AG04450 (cell line): ENCODE measurements at places on chromosomes 3 and 15. TPM values are rescaled to one million over a fixed set of nuclear protein-coding genes. Genes with fewer than 3 reads are reported as not detected.

DNA sequence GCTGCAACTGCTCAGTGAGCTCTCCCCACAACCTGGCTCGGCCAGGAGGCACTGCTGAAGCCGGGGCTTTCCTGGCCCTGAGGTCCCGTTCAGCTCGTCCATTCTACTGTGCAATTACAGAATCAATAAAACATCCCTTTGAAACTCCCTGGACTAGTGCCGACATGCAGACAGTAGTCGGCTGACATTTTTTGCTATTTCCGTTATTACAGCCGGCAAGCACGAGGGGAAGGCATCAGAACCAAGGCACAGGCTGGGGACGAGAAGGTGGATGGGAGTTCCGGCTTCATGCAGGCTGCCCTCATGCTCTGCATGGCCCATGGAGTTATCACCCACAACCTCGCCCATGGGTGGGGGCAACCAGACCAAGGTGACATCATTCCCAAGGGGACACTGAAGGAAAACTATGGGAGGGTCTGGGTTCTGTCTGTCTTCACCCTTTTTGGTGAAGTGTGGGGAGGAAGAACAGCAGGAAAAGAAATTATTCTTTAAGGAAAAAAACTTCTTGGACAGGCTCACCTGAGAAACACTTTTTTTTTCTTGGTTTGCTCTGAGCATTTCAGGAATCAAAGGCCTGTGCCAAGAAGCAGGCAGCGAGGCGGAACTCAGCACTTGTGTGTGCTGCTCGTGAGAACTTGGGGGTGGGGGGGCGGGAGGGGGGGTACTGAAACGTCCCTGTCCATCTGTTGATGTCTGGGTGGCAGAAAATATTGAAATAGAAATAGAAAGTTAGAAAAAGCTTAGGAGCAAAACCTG is 154.5 kb downstream of the FOXP1 start:
- DNase-seq, result no peak

DNA sequence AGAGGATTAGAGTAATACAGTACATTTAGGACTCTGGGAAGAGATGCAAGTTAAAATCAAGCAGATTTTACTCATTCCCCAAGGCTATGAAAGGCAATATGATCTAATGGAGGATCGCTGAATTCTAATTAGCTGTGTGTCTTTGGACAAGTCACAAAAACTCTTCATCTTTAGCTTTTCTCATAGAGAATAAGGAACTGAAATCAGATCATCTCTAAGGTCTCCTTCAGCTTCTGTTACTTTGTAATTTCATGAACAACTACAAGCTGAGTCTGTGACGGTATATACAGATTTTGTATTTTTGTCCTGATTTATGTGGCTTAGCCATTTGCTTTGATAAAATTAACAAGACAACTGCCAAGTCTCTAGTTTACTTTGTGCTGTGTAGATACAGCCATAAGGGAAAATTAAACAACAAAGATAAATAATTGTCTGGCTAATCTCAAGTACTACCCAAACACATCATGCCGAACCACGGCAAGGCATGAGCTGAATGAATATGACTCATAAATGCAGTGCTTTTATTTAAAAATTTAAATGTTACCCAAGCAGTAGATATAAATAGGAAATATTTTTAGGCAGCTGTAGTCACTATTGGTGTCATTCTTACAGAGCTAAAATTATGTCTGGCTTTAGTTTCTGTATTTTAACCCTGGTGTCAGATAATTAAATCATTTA is 81.5 kb downstream of the GAP43 start:
- DNase-seq, result no peak

DNA sequence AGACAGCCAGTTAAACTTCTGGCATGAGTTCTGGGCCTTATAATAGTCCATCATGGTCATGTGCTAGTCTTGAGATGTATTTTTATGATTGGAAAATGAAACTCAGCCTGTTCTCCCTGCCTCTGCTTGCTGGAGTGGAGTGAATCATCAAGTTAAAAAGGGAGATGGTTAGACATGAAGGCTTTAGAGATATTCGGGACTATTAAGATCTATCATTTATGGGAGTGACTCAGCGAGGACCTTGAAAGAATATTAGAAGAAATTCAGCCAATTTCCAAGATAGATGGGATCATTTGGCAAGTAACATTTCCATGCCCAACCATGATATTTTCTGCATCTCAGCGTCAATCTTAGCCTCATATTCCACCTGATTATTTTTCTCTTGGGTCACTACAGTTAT is 79.8 kb downstream of the AGBL1 start:
- DNase-seq, result no peak

DNA sequence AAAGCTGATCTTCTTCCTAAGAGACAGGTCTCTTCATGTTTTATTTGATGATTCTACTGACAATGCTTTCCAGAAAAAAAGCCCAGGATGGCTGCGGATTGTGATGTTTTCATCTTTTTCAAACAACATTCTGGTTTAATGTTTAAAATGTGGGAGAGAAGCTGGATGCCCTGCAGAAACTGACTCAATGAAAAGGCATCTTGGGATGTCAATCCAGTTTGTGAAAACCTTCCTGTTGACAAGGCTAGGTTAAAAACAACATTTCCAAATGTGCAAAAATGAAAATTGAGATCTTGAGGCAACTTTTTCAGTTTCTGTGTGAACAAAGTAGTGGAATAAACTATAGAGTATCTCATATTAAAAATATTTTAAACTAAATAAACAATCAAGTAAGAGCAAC is 156.0 kb upstream of the MRPL3 start:
- DNase-seq, result no peak

- DNase-seq, result no peak
Measured at GRCh38 chr15:96720251-96720650, 389.8 kb downstream of the NR2F2 start.

- no peak for DNase-seq
Measured at GRCh38 chr3:24972491-24972890, 455.6 kb upstream of the RARB start.

Gene SI
- polyA plus RNA-seq, result not detected in 2 replicates

Gene SPSB4
- polyA plus RNA-seq, result not detected in 2 replicates
